CD4-positive, alpha-beta T cell treated with Interleukin-6 at 100 ng/mL for 8 hours (primary cell): ENCODE measurements at places on chromosomes 13 and 19.

DNA sequence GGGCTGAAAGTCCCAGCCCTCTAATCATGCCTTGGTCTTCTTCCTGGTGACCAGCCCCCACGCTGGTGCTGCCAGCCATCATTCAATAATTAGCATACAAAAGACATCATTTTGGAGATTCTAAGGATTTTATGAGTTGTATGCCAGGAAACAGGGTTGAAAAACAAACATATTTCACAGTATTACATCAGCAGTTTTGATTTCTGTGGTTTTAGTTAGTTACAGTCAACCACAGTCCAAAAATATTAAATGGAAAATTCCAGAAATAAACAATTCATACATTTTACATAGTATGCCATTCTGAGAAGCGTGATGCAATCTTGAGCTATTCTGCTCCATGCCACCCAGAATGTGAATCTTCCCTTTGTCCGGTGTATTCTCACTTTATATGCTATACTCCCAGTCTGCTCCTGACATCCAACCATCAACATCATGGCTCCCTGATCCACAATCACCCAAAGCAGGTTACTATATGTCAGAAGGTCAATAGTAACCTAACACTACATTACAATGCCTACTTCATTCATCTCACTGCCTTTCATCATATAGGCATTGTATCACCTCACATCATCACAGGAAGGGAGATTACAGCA lies 49.2 kb downstream of the STOML3 start:
- DNase-seq, result no peak

DNA sequence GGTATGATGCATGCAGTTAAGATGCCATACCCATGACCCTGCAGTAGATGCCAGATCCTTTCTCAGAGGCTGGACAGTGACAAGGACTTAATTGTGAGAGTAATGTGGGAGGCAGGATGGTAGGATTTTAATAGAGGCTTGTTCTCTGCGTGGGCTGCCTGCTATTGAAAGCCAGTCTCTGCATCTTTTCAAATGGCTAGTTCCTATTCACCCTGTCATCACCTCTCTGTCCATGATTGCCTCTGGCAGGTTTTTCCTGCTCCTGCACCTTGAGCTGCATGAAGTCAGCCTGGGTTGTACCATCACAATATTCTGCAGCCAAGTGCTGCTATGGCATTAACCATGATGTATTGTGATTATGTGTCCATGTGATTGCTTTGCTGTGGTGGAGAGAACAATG lies 440.5 kb downstream of the ITGBL1 start:
- DNase-seq, result no peak

DNA sequence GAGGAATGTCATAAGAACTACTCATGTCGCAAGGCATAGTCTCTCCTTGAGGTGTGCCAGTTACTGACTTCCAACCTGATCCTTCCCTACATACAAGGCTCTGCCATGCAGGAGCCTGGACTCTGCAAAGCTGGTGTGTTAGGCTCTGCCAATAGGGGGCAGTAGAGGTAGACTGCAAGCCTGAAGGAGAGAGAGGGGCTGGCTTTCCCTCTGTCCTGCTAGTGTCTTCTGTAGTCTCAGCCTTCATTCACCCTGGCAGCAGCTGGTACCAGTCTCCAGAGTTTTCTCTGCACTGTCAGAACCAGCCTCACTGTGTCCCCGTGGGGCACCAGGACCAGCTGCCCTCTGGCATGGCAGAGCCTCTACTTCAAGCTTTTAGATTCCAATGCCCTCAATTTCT lies 14.5 kb downstream of the SHISA2 start:
- DNase-seq, result no peak

GRCh38 chr19:58035863-58036262 lies 2.0 kb downstream of the ZSCAN1 start:
- no peak for DNase-seq

GRCh38 chr13:43730642-43731041 lies 56.1 kb downstream of the ENOX1 start:
- no peak for DNase-seq

DNA sequence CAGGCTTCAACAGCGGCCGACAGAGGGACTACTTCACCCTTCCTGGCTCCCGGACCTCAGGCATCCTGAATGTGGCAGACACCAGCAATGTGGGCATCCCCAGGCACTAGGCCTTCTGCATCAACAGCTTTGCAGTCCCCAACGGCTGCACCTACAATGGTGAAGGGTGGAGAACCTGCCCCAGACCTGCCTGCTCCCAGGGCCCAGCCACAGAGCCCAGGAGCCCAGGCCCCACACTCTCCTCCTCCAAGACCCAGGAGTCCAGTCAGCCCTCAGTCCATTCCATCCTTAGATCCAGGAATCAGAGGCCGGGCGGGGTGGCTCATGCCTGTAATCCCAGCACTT lies 34.5 kb downstream of the HPN start:
- DNase-seq, result no peak

DNA sequence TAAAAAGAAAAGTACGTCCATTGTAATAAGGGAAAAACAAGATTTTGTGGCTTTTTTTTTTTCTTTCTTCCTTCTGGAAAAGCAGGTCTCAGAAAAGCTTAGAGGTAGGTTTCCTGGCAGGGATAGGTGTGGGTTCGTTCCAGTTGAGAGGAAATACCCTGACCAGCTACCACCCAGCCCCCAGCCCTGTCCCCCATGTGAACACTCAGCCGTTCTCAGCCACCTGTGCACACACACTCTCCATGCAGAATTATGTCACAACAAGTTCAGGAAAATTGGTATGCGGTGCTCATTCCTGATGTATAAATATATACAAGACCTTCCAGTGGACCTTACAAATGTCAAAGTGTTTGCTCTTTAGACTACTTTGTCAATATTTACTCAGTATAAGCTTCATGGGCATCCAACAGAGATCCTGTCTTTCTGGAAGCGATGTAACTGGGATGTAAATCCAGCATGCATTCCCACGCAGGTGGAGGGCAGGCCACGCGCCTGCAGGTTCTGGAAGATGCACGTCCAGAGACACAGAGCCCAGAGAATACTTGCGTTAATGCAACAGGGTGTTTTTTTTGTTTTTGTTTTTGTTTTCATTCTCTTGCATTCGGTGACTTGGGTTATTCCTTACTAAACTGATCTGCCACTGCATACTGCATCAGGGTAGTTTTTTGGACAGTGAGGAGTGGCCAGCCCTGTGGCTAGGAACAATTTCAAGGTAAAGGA lies 68.8 kb downstream of the TSHZ3 start:
- no peak for DNase-seq

DNA sequence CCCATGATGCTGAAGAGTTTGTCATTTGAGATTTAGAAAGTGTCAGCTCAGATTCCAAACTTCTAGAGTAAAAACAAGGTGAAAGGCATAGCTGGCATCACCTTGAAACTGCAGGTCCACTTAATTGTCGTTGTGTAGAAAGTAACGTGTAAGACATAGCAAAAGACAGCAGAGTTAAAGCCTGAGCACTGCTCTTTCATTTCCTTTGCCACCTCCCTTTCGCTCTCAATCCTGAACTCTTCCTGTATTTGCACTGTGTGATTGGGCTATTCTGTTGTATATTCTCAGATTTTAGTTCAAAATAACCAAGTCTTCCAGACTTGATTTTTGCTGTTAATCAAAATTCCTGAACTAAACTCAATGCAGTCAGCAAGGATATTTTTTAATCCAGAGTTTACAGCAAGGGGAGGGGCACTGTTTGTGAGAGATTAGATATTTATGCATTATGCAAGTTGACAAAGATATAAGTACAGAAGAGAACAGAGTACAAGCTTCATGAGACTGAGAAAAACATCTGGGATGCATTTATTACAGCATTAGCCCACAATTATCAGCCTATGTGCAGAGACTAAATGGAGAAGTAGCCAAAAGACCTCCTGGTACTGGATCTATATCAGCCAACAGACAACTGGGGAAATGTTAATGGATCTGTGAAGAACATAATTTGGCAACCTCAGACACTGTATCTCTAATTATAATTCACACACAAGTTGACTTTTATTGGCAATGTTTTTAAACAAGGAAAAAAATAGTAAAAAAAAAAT lies 328.6 kb downstream of the SUCLA2 start:
- DNase-seq, result no peak

GRCh38 chr13:106492588-106493475 lies 42.6 kb downstream of the EFNB2 start:
- no peak for DNase-seq

DNA sequence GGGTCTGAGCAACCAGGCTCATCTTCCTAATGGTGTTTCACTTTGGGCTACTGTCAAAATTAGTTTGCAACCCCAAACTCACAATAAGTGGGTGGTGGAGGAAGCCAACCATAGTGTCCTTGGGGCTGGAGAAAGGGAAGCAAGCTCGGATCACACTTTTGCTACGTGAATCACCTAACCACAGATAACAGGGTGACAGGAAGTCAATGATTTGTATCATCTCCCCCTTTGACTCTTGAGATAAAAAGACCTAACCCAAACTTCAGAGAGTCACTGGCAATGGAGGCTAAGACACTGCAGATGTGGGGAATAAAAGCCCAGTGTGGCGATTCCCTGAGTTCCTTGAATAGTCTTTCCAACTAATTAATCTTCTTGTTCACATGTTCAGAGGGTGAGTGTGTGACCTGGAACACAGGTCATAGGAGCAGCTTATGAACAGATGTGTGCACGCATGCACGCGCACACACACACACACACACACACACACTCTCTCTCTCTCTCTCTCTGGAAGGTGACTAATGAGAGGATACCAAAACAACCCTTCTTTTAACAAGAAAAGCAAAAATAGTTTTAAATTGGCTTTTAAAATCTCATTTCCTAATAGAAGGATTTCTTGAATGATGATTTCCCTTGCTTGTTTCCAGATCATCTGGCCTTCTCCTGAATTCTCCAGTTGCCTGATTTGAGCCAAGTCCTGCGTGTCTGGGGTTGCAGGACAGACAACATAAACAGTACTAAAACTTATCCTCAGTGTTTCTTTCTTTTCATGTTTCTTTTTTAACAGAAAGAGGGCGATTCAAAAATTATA lies 21.2 kb upstream of the DOCK9 start:
- DNase-seq, result peak; percentile 56

GRCh38 chr13:62250501-62251201 lies 835.0 kb upstream of the PCDH20 start:
- no peak for DNase-seq

- no peak for DNase-seq
Measured at GRCh38 chr13:42728507-42729180, 52.7 kb upstream of the FAM216B start.

DNA sequence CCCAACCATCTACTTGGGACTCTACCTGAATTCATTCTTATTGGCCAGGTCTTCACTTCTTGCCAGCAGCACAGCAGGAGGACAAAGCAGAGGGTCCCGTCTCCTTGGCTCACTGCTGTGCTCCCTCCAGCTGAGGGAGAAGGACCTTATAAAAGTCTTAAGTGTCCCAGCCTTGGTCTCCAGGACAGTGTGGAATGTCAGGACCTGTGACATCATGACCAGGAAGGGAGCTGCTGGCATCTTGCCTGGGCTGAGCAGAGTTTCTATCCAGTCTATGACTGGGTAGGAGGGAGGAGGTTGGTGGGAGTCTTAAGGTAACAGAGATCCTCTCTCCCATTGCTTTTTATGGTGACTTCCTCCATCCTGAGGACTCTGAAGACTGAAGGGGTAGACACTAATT lies 56.6 kb upstream of the ANKRD10 start:
- DNase-seq, result no peak

- DNase-seq, result no peak
Measured at GRCh38 chr19:14093117-14093823, 2.7 kb upstream of the SAMD1 start.

- DNase-seq, result no peak
Measured at GRCh38 chr19:35299523-35300338, 7.8 kb downstream of the MAG start.

DNA sequence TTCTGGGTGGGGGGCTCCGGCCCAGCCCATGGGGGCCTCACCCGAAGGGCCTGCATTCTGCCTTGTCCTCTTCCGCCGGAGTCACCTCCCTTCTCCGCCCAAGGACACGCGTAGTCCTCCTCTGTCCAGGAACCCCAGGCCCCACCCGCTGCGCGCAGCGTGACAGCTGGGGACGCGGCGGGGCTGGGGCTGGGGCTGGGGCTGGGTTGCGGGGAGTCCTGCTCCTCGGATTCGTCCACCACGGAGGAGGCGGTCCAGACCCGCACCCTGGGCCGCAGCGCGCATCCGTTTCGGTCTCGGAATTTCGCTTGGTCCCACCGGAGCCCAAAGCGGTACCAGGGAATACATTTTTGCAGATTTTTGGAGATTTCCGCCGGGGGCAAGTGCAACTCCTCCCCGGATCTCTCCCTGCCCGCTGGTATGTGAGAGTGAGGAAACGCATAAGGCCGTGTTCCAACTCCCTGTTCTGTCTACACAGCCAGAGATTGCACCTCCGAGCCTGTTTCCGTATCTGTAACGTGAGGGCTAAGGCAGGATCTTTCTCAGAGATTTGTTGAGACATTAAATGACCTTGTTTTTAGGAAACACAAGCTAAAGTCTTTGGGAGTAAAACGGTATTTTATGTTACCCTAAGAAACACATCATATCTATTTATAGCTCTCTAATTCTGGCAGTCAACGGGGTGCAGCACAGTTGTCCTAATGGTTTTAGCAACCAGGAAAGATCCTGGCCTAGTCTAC lies at the start of gene COX7A1:
Gene COX7A1, minus strand, starts transcription at position 96 of the 740 bp plus-strand sequence. Its CDS starts 40 bp downstream, at position 56.
- DNase-seq, result no peak

GRCh38 chr19:3073159-3073563 lies 10.9 kb upstream of the TLE5 start:
- no peak for DNase-seq

DNA sequence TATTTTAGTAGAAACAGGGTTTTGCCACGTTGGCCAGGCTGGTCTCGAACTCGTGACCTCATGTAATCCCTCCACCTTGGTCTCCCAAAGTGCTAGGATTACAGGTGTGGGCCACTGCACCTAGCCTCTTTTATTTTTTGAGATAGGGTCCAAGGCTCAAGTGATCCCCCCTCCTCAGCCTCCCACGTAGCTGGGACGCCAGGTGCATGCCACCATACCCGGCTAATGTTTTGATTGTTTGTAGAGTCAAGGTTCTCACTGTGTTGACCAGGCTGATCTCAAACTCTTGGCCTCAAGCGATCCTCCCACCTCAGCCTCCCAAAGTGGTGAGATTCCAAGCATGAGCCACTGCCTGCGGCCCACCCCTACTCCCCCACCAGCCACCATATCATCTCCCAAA lies 6.3 kb downstream of the SLC7A9 start:
- DNase-seq, result no peak

DNA sequence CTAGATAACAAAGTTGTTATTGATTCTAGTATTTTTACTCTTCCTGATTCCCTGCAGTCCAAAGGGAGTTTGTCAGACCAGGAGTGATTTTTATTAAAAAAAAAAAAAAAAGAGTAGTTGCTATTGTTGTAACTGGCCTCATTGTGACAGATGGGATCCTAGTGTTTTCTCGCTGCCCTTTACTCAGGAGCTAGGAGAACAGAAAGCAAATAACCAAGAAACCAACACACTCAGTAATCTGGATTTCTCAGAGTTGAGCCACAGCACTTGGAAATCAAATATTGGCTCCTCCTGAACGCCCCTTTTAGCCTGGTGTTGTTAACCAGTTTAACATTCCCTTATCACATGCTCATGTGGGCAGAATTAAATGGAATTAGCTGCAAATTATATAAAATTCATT lies 8.3 kb upstream of the PDX1 start:
- DNase-seq, result no peak
